ENCODE measurements at places on chromosomes 16 and 17.

DNA sequence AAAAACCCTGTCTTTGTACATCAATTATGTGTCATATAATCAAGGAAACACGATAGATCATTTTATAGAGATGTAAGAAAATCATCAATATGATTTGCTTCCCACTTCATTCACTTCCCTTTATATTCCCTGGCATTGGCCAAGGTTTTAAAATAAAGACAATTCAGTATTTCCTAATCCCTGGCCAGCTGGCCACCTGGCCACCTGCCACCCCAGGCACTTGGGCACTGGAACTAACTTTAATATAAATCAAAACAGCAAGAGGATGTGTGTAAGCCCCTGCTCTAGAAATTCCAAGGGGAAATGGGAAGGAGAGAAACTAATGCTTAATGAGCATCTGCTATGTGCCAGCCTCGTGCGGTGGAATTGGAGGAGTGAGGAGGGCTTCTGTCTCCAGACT, 58.6 kb upstream of the TOB1 start:
- no peak for DNase-seq

DNA sequence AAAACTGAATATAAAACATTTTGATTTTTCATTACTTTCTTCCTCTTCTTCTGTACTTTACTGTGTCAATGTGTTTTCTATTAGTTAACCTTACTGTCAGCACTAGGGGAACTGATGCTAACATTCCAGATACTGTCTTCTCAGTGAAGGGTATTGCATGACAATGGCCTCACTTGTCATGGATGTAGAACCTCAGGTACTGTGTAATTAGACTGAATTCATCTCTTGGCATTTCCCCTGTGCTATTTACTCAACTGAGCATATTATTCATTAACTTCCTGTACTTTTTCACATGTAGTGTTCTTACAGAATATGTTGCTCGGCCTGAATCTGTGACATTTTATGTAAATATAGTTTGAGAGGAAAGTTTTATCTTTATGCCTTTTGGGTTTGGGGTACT, 237.0 kb downstream of the CA10 start:
- DNase-seq = no peak

DNA sequence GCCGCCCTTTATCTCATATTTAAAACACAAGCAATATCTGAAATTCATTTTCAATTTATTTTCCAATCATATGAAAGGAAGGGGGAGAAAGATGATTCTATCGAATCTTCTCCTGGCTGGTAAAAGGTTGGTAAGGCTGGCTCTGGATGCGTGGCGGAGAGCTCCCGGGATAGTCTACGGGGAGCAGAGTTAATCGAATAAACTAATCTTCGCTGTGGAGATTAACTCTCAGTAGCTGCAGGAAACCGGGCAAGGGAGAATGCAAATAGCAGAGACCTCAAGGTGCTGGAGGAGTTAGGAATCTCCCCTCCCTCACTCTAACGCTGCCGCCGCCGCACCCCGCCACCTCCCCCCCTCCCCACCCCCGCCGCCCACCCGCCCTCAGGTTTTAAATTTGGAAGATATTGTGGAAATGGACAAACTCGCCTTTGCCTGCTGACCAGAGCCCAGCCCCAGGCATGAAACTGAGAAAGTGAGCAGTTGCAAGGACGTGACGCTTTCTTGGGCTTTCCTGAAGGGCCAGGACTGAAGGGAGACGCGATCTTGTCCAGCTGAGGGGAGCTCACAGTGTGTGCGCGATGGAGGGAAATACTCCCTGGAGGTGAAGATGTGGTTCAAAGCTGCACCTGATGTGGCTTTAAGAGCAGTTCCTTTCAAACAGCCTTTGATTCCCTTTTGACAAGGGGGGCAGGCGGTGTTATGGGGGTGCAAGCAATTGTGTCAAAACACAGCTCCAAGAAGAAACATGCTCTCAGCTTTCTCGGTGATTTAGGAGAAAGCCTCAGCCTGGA, 308.2 kb upstream of the IRX3 start:
- no peak for DNase-seq

DNA sequence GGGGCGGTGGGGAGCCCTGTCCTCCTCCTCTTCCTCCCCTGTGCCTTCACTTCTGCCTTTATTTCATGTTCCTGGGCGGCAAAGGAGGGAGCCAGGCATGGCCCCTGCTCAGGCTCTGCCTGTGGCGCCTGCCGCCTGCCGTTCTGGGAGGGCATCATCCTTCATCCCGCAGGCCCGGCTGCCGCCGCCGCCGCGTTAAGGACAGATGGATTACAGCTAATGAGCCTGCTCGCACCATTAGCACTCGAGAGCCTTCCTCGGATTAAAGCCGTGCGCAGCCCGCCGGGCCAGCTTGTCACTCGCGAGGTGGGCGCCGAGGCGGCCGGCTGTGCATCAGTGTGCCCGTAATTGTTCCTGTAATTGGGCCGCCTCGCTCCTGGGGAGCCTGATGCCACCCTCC, 127.7 kb upstream of the GSE1 start:
- no peak for DNase-seq
